ENCODE measurements at places on chromosomes 3 and 15.

DNA sequence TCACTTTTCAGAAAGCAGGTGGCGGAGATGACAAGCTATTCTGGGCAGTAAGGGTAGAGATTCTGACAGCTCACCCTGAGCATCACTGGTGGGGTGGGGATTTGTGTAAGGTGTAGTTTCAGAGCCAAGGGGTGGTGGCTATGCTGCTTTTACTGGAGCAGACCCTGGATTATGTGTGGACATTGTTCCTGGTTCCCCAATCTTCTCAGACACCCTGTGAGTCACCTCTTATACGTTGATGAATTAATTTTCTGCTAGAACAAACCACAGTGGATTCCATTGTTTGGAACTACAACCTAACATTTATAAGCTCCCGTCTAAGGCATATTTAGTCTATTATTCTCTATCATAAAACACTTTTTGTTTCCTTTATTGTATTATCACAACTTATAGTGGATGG, 169.5 kb upstream of the COL8A1 start:
- DNase-seq, result no peak

GRCh38 chr3:197023241-197023997, 6.2 kb downstream of the MELTF start:
- no peak for DNase-seq

DNA sequence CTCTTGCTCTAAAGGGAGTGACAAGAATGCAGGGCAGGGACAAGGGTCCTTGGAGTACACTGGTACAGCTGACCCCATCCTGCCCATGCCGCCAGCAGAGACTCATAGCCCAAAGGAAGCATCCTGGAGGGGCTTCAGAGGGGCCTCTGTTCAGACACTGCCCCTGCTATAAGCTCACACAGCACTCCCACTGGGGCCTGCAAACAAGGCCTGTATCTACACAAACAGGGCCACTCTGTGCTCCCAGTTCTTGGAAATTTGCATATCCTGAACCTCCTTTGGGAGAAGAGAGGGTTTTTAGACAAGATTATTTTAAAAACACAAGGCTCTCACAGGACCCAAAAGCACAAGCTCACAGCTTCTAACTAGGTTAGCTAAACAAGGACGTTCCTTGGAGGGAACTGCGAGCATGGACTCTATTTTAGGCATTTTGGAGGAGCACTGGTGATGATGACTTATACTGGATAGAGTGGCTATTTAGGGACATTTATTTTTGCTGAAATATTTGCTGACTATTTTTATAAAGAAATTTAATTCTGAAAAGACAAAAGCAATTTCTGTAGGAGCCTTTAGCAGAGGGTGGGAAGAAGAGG, 16.4 kb upstream of the ANKRD34C start:
- DNase-seq, result no peak

- no peak for DNase-seq
Measured at GRCh38 chr3:102079809-102080197, 230.5 kb downstream of the NFKBIZ start.

DNA sequence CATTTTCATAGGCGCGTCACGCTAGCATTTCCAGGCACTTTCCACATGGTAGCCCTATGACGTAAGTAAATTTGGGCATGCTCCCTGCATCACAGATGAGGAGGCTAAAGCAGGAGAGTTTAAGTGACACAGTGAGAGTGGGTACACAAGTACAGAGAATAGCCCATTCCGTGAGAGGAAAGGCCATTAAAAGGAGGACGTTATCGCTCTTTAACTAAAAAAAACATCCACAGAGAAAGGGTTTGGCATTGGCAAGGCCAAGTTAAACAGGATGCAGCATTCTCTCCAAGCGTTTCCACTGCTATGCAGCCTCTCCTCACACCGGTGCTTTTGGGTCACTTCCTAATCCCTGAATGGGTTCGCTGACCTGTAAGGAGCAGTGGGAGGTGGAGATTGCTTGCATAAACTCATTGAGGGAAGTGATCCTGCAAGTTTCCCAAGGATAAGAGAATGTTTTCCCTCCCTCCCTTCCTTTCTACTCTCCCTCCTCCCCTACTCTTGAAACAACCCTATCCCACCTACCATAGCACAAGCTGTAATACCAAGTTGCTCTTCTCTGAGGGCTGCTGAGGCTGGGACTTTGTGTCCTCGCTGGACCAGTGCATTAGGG, 147.7 kb downstream of the VGLL4 start:
- DNase-seq, result no peak

DNA sequence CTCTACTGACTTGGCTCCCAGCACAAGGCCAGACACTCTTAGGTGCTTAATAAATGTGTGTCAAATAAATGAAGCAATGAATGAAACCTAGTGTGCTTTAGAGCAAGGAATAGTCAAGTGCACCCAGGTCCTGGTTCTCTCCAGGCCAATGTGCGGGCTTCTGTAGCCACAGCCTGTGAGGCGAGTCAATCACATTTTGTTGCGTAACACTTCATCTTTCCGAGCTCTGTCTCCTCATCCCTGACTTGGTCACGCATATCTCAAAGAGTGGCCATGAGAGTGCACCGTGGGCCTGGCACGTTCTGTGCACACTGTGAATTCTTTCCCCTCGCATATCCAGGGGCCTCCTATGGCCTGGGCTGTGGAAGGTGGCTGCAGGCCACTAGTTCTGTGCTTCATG, 11.4 kb upstream of the SH3GL3 start:
- no peak for DNase-seq
